ENCODE measurements at places on chromosomes 16 and 17.

DNA sequence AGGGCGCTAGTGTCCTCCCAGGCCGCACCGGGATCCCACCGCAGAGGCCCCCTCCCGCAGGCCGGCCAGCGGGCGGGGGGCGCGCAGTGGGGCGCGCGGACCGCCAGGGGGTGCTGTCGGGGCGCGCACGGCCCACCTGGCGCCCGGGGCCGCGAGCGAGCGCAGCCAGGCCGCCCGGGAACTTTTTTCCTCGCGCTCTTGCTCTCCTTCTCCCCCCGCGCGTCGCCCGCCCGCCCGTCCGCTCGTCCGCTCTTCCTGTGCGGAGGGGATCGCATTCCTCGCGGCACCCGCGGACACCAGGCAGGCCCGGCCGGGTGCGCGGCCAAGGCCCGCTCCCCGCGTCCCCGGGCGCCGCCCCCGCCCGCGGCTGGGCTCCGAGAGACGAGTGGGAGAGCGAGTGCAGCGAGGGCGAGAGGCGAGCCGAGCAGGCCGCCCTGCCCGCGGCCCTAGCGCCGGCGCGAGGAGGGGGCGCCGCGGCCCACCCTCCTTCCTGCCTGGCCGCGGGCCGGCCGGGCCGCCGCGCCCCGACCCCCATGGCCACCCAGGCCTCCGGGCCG, at the start of gene RAI1:
TSS of gene RAI1 (plus strand) at position 272 of the 557 bp plus-strand sequence. CDS start 111,491 bp downstream, outside the sequence.
- DNase-seq = peak; percentile 91

GRCh38 chr16:7124701-7125100, 207.9 kb upstream of the RBFOX1 start:
- no peak for DNase-seq

DNA sequence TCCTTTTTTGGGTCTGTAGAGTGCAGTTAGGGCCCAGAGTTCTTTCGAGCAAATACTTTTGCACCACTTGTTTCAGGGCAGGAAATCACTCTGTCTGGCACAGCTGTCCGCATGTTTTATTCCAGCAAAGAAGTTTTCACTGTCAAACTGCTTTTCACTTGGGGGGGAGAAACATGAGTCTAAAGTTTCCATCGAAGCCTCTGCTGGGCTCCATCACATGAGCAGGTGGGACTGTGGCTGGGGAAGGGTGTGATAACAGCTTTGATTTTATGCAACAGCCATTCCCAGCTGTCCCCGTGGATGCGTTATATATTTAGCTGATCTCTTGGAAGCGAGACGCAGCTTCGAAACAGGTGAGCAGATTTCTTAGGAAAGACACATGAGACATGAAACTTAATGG, 288.6 kb downstream of the SNX29 start:
- no peak for DNase-seq

DNA sequence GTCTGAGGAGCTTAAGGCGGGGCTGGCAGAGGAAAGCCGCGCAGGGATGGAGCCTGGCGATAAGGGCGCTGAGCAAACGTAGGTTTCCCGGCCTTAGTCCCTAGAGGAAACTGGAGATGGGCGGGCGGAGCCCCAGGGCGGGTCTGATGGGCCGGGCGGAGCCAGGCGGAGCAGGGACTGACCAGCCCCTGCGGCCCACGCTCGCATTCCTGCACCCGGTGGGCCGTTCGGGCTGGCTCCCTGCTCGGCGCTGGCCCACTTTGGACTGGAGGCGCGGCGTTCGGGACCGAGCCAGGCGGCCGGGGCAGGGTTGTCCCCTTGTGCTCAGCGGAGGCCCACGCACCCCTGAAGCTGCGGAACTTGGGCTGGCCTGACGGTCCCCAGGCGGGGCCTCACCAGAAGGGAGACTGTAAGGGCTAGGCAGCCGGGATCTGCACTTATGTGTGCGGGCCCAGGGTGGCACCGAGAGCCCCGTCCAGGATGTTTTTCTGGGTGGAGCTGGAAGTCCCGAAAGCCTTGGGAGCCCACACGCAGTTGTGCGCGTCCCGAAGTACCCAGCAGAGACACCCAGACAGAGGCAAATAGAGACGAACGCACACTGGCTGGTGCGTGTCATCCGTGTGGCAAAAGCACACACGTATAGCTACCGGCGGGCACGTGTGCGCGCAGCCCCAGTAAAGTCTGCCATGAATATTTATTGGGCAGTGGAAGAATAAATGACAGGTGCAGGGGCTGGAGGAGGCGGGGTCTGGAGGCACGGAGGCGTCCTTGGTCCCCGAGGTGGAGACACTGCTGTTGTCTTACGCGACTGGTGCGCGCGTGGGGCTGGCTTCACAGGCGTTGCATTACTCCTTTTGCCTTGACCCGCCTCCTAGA, 1.4 kb downstream of the PYDC1 start:
- peak; percentile 58 for DNase-seq

DNA sequence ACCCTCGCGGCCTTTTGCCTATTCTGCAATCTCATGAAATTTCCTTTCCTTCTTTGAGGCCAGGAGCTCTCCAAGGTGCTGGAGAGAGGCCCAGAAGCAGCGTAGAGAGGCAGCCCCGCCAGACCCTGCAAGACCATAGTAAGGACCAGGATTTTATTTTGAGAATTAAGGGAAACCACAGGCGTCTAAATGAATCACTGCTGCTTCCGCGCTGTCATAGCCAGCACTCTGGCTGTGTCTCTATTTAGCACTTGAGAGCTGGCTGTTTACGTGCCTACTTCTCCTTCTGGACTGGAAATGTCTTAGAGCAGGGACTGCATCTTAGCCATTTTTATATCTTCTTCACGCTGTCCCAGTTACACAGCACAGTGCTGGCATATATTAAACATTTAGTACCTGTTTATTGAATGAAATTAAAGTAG, 37.6 kb upstream of the PIRT start:
- no peak for DNase-seq

- DNase-seq = no peak
These were observed 31.6 kb downstream of the MYH10 start for GRCh38 chr17:8598913-8599312.

- no peak for DNase-seq
These were observed 103.0 kb downstream of the RAB11FIP4 start for GRCh38 chr17:31494259-31495021.

DNA sequence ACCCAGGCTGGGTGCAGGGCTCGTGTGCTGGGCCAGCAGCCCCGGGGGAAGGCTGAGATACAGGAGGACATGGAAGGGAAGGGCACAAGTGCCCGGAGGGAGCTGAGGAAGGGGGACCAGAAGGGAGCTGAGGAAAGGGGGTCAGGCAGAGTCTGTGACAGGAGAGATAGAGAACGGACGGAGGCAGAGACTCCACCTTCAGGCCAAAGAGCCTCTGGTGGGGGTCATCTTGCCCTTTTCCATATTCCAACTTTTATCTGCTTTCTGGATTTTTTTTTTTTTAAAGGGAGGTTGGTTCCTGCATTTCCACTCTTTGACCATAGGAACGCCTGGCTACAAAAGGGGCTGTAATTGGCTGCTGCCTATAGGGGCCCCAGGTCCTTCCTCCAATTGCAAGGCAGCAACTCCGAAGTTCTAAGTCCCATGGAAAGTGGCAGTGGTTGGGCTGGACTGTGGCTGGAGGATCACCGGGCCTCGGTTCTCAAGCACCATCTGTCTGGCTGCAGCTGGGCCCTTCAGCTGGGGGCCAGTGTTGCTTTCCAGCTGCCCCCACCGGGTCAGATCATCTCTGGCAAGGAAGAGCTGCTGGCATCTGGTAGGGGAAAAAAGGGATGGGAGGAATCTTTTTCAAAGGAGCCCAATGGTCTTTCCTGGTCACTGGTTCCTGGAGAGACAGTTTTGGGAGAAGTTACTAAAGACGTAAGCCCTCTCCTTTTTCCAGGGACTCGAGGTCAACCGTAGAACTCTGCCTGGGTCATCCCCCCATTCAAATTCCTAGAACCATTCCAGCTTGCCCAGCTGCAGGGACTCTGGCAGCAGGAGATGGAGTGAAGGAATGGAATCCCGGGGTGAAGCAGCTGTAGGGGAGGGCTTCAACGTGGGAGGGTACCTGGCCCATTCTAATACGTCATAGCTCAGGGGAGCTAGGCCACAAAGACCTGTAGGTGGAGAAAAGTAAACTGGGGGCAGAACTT, 13.1 kb upstream of the MRPS23 start:
- DNase-seq = peak; percentile 29

GRCh38 chr17:40326014-40326831, 17.2 kb downstream of the RARA start:
- no peak for DNase-seq

DNA sequence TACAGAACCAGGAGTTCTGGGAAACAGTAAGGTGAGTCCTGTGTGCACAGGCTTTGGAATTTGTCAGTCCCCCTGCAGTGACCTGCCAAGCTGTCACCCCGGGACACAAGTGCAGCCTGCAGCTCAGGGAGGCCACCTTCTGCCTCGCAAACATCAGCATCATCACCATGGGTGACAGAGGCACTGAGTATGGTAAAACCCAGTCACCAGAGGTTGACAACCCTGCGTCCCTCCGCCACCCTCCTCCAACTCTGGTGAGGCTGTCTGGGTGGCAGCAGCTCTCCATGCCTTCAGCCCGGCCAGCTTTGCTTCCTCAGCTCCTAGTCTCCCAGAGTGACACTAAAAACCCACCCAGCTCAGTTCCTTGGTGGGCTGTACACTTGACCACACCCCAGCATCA, 221.0 kb downstream of the CPPED1 start:
- DNase-seq = no peak

- DNase-seq = no peak
These were observed 46.6 kb downstream of the PECAM1 start for GRCh38 chr17:64343833-64344637.

GRCh38 chr16:13313351-13313750, 412.0 kb downstream of the SHISA9 start:
- no peak for DNase-seq

DNA sequence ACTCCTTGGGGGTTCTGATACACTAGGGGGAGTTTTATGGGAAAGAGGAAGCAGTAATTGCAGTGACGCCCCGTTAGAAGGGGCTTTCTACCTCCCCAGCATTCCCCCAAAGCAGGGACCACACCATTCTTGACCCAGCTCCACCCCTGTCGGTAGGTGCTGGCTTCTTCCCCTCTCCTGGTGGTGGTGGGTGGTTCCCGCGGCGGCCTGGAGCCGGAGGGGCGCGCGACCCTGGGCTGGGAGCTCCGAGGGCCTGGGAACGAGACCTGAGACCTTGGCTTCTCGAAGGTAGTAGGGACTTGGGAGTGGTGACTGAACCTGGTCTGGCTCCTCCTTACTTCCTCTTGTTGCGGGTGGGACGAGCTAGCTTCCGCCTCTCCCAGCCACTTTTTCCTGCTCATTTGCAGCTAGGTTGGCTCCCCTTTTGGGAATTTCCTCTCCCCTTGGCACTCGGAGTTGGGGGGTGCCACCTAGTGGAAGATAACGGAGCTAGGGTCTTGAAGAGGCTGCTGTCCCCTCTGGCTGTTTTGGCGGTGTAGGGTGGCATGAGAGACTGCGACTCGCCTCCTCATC, 438 bp downstream of the GRN start:
- peak; percentile 81 for DNase-seq

GRCh38 chr16:17162560-17162959, 308.2 kb downstream of the XYLT1 start:
- no peak for DNase-seq

- no peak for DNase-seq
These were observed 213.6 kb upstream of the CDH5 start for GRCh38 chr16:66152823-66153393.

- no peak for DNase-seq
These were observed 166.4 kb downstream of the C16orf95 start for GRCh38 chr16:87150681-87151280.

DNA sequence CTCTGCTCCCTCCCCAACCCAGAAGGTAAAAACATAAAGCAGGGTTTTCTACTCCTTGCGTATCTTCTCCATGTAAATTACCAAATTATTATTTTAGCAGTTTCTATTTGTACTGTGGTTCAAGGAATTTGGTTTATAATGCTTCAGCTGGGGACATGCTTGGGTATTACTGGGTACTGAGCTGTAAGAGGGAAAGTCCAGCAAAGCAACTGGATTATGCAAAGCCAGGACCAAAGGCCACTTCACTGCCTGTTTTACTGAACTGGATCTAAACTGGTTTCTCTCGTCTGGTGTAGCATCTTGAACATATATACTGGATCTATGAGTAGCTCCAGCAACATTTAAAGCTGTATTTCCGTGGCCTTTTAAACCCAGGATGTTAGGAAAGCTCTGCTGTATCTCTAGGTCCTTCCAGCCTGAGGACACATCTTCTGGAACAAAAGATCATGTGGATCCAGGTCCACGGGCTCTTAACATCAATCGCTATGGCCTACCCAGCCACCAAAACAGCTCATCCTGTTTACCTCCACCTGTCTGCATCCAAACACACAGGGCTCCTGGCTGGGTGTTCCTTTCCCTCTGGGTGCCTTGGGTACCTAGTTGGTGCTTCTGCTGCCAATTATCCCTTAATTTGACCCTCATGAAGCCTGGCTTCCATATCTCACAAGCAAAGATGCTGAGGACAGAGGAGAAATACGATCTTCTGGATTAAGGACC, 7.2 kb downstream of the PMP22 start:
- DNase-seq = no peak

DNA sequence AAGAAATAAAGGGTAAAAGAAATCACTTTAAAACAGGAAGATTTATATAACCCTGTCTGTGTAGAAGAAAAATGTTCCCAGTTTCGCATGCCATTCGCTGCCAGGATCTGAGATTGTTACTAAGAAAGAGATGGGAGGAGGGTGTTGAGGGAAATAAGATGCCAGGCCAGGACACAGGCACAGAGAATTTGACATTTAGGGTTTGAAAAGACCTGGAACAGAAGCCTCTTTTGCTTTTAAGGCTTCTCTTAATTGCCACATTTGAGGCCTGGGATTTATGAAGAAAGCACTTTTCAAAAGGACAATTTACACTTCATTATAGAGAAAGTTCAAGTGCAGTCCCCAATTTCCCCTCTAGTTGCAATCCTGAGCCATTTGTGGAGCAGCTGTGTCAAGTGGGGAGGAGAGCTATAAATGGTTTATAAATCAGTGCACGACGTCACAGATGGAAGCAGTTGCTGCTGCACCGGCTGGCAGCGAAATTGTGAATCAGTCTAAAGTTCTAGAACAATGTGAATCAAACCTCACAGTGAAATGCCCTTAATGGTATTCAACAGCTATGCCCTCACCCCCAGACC, 26.5 kb upstream of the C16orf87 start:
- DNase-seq = peak; percentile 56
